ENCODE measurements at places on chromosomes 2 and 18.

GRCh38 chr18:35905436-35905835, 67.0 kb upstream of the RMP24 start:
- no peak for DNase-seq

GRCh38 chr18:46555724-46556123, 101.3 kb downstream of the LOXHD1 start:
- DNase-seq: no peak

GRCh38 chr2:2848621-2849333, 517.7 kb upstream of the MYT1L start:
- no peak for DNase-seq

GRCh38 chr2:200431996-200432705, 77.7 kb downstream of the KCTD18 start:
- DNase-seq: no peak

All from skeletal muscle cell (primary cell).